ENCODE measurements at places on chromosomes 16 and 17.

- no peak for DNase-seq
Observed at GRCh38 chr17:41367426-41368075, 2.1 kb downstream of the KRT33B start.

DNA sequence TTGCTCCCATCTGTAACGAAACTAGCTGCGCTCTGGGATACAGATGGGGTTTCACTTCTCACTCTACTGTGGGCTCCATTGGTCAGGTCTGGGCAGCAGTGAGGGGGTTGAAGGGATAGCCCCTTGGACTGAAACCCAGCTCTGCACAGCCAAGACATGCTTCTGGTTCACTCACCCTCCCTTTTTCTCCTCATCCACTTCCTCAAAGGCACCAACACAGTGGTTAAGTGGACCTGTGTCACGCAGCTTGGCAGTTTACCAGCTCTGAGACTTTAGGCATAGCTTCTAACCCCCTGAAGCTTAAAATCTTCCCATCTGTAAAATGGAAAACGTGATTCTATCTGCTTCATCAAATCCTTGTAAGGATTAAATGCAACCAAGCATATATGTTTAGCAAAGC, 11.5 kb upstream of the KRT38 start:
- no peak for DNase-seq

- no peak for DNase-seq
Observed at GRCh38 chr17:9991351-9991750, 86.3 kb upstream of the RCVRN start.

DNA sequence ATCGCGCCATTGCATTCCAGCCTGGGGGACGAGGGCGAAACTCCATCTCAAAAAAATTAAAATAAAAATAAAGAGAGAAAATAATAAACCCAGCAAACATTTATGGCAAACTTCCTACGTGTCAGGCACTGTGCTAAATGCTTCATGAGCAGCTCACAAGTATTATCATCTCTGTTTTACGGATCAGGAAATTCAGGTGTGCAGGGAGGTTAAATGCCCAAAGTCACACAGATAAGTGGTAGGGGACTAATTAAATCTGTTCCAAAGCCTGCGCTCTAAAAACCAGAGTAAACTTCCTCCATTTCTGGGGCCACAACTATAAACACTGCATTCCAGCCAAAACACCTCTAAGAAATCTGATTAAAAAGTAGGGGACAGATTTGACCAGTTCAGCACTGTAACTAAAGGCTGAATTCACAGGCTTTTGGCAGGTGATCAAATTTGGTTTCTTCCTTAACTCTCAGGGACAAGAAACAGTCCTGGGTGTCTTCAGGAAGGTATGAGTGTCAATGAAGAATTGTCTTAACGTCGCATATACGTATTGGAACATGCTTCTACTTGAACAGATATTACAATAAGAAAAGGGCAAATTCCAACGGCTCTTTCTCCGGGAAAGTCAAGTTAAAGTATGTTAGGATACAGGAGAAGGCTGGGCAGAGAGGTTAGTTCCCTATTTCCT, 996 bp downstream of the STRADA start:
- no peak for DNase-seq

- DNase-seq, result no peak
Observed at GRCh38 chr16:24526701-24527495, 12.5 kb upstream of the RBBP6 start.

DNA sequence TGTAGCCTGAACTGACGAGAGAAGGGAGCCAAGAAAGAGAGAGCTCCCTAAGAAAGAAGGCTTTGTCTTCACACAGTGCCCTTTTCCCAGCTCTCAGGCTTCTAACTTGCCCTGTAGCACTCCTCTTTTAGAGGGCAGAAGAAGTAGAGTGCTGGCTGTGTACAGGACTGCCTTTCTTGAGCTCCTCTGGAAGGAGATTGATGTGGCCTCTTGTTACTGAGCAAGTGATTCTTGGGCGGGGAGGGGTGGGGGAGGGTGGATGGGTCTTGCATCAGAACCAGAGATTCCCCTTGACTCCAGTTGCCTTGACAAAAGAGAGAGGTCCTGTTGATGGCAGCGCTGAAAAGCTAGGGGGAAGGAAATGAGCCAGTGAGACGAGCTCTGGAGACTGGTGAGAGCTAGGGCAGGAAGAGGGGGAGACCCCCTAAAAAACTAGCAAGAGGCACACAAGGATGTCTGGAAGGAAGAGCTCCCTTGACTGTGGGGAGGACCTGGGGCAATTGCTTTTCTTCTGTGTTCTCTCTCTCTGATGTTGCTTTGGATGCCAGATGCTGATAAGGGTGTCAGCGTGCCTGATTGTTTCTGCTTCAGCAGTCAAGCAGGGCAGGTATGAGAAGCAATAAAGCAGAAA, 18.4 kb downstream of the GPR179 start:
- DNase-seq, result no peak

- DNase-seq, result no peak
Observed at GRCh38 chr17:20189302-20189701, 180.1 kb downstream of the SPECC1 start.

GRCh38 chr16:50329446-50330189, 39.2 kb downstream of the BRD7 start:
- DNase-seq, result no peak

GRCh38 chr16:55830658-55831294, 2.1 kb downstream of the CES1 start:
- DNase-seq, result no peak

DNA sequence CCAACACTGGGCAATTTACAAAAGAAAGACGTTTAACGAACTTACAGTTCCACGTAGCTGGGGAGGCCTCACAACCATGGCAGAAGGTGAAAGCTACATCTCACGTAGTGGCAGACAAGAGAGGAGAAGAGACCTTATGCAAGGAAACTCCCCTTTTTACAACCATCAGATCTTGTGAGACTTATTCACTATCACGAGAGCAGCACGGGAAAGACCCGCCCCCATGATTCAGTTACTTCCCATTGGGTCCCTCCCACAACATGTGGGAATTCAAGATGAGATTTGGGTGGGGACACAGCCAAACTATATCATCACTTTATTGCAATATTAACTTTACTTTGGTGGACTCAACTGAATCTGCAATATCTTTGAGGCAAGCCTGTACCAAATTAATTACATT, 11.9 kb upstream of the ENGASE start:
- no peak for DNase-seq

DNA sequence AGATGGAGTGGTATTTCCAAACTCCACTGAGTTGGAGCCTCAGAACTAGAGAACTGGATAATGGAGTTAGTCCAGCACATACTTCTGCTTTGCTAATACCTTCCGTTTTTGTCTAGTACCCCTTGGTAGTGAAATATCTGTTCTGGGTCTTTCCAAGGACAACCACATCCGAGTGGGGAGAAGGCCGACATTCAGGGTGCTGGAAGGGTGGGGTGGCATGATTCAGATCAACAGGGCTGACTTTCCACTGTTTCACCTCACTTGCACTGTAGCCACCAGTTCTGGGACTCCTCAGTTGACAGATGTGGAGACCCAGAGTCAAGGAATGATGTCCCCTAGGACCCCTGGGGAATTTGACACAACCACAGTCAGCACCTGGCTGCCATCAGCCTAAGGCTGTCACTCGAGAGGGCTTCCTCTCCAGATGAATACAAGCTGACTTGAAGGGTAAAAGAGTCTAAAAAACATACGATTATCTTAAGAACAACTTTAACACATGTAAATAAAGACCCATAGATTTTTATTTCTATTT, 84.8 kb upstream of the HNF1B start:
- no peak for DNase-seq

DNA sequence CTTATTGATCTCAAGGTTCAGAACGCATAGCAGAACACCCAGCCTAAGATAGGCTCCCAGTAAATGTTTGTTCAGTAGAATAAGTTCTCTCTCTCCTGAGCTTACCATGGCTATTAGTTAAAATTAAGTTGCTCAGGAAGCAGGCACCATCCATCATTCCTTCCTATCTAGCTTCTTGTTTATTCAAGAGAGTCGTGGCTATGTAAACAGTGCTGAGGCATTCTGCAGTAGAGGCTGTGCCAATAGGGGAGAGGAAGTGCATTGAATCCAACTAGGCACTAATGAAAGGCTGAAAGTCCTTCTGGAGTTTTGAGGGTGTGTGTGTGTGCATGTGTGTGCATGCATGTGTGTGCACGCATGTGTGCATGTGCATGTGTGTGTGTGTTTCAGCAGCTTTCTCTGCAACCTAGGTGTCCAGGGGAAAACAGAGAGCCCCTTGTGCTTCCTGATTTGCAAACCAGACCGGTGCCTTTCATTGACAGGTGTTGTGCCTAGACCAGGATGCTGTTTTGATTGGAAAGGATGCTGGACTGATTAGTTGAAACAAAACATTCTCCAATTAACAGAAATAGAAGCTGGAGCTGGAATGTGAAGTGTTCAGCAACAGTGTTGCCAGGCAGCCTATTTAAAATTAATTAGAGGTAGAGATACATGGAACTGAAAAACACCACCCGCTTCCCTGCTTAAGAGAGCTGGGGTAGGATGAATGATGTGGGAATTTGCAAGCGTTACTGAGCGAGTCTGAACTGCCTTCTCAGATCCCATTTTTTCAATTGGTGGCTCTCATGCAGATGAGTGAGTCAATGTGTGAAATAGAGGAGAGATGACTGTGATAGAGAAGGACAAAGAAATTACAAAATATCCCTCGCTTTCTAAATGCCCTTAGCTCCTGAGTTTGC, 103.3 kb upstream of the CLEC3A start:
- DNase-seq, result peak; percentile 63

GRCh38 chr17:40351359-40352236, 12.9 kb downstream of the GJD3 start:
- no peak for DNase-seq
